ENCODE measurements at places on chromosomes 4 and X.

- no peak for DNase-seq
Observed at GRCh38 chr4:3408793-3409330, 32.9 kb upstream of the HGFAC start.

DNA sequence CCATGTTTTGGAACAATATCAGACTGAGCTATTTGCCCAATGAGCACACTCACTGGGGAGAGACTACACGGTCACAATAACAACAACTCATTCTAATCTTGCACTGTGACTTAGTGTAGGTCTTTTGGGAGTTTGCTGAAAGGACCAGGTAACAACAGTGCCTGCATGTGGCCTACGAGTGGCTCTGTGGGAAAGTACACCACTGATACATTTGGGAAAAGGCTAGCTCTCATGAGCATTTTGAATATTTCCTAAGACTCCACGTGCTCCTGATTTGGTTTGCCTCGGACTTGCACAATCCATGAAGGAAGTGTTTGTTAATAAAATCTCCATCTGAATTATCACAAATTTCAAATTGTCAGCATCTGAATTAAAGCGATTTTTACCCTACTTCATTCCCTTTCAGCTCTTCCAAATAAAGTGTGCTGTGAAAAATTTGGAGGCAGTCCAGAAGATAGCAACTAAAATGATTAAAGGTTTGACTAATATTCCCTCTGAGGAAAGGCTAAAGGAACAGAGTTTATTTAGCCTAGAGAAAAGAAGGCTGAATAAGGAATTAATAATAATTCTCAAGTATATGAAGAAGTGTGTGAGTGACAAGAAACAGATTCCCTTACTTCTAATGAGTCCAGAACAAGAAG is 406.4 kb downstream of the PPARGC1A start:
- no peak for DNase-seq

DNA sequence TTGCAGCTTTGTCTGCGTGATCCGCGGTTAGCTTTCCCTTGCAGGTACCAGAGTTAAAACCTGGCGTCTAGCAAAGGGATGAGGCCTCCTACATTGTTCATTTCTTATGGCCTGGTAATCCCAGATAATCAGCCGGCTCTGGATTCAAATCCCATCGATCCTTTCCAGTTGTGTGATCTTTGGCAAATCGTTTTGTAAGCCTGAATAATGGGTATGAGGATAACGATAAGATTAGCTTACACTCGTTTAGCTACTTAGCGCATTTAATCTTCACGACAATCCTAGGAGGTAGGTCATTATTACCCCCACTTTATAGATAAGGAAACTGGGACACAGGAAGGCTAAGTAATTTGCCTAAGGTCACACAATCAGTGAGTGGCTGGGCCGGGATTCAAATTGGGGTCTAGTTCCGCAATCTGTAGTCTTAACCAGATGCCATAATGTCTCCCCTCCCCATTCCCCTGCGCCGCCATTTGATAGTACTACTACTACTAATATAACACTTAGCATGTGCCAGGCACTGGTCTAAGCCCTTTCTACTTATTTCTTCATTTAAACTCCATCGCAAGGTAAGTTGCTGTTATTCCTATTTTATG is 1.7 kb upstream of the UBA1 start:
- no peak for DNase-seq

DNA sequence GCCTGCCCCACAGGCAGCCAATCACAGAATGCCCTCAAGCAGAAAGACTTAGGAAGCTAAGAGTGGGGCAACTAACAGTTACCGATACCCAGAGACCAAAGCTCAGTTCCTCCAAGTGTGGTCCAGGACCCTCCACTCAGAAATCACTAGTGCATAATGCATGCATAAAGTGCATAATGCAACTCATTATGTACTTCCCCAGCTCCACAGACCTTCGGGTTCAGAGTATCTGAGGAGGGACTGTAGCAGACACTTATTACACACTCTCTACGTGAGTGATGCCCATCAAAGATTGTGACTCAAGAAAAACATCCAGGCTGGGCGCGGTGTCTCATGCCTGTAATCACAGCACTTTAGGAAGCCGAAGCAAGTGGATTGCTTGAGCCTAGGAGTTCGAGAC is 328.0 kb downstream of the BCOR start:
- DNase-seq: no peak

DNA sequence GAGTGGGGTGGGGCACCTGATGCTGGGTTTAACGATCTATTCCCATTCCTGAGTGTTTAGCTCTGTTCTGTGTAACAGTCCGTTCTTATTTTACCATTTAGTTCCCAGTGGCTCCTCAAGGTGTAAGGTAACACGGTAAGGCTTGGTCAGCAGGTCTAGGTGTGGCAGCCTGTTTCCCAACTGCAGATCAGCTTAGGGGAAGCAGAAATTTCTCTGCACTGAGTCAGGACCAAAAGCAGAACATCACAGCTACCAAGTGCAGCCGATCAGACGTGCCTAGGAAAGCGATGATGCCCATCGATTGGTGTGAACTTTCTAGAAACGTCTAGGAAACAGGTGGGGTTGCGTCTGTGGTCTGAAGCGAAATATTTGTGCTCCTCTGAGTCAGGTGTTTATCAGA is 240.1 kb downstream of the STIM2 start:
- no peak for DNase-seq

- peak; percentile 12 for DNase-seq
Observed at GRCh38 chrX:19535476-19535875, 20.2 kb upstream of the MAP3K15 start.

All from HCEC 1CT (cell line).